ENCODE measurements at places on chromosomes 5 and 9. TPM values are rescaled to one million over a fixed set of nuclear protein-coding genes. Genes with fewer than 3 reads are reported as not detected.

Gene PPP2R2B
- 0.25 TPM for total RNA-seq

Gene LCN2
- total RNA-seq: not detected

Gene TICAM2
- total RNA-seq: 3.1 TPM

Gene SPATA31D4
- total RNA-seq: not detected

Gene BAAT
- not detected for total RNA-seq

Gene CCDC183
- total RNA-seq: 1.3 TPM

Gene CAMSAP1
- 26.3 TPM for total RNA-seq

Gene MVB12B
- total RNA-seq: 8.2 TPM

DNA sequence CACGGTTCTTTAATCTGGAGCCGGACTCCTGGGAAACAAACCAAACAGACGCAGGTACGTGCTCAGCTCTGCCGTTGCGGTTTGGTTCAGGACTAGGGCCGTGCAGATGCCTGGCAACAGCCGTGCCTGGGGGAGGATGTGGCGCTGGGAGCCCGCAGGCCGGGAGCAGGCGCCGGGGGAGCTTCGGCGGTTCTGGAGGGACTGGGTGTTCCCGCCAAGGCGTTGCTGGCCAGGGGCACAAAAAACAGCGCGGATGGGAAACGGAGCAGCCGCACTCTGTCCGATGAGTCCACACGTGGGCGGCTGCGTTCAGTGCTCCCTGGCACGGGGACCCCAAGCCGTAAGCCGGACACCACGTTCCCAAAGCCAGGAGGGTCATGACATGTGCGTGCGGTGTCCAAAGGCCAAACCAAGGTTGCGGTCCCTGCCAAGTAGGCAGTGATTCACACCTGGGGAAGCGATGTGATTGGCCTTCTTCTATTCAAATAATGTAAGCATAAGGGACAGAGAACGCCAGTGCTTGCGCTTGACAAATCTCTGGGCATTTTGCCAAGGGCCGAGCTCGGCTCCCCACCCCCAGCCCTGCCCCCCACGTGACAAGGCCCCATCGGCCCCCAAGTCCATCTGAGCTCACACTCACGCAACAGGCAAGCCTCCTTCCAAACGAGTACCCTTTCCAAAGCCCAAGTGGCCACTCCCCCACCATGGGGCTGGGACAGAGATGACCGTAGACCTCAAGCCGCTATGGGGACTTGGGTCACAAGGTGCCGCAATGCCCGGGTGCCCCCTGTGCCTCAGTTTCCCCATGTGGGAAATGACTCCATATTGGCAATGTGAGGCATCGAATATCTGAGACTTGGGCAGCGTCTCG, 49.7 kb upstream of the NKD2 start:
- DNase-seq: no peak

DNA sequence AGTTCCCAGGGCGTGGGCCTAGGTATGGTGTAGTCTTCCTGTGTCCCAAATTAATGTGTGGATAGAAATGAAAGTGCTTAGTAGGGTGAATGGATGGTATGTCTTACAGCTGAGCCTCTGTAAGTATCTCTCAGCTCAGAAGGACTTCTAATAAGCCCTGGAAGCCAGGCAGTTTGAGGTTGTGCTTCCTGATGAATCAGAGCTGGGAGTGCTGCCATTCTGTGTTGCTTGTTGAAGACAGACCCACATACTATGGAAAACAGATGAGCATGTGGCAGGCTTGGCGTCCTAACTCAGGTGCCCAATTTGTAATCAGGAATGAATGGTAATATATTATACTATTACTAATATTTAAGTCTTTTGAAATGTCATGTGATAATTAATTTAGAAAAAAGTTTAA, 69.8 kb downstream of the CMYA5 start:
- DNase-seq: no peak

DNA sequence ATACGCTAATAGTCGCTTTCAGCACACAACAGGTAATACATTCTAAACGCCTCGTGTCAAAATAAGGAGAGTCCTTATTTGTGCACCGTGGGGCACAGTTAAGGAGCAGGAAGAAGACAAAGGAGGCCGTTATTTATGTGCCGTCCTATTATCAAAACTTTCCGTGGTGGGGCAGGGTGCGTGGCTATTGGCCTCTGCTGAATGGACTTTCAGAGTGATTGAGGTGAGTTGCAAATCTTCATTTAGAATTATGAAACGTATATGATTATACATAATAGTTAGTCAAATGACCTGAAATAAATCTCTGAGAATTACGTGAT, 833 bp downstream of the C5orf24 start:
- DNase-seq: no peak

DNA sequence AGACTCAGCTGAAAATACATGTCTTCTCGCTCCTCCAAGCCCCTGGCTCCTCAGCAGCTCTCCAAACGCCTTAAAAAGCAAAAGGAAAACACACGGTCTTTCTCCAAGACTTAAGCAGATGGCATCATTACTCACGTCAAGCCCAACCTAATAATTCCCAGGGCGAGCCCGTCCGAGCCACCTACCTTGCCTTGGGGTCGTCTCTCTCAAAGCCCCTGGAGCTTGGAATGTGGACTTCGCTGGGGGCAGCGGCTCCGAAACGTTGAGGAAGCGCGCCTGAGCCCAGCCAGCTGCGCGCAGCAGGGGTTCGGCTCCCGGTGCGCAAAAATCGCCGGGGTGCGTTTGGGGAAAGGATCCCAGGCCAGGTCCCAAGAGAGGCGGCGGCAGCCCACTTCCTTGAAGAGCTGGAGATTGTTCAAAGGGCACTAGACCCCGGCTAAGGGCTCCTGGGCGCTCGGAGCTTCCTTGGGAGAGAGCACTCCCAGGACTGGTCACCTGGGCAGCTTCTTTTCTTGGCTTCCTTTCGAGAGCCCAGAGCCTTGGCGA, 395 bp downstream of the DRD1 start:
- no peak for DNase-seq

- DNase-seq: no peak
Measured at GRCh38 chr5:35312267-35312666, 82.0 kb upstream of the PRLR start.

DNA sequence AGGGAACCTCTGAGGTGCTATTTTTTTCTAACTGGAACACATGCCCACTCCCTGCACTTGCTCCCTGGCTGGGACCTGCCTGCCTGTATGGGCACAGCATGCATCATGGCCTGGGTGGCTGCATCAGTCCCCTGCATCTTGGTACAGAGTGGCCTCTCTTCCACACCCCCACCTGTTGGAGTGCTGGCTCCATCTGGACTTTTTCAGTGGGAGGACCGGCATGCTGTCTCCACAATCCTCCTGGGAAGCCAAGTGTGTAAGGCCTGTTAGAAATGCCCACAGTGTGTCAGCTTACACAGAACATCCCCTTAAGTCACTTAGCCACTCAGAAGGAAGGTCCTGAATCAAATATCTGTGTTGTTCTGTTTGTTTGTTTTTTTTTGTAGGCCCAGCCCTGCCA, 102.9 kb downstream of the MARCHF3 start:
- no peak for DNase-seq

DNA sequence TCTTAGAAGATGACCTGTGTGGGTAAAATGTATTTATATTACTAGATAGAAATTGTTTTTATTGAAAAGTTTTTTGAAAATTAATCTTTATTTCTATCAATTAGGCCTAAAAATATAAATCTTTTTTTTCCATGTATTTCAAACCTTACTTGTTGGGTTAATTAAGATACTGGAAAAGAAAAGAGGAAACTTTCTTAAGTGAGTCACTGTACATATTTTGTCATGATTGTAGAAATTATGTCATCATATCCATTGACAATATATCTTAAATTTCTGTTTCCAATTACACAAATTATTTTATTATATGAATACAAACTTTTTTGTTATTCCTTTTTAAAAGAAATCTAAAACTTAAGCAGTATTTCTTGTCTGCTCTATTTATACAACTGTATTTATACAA, 53.1 kb downstream of the RETREG1 start:
- DNase-seq: no peak

DNA sequence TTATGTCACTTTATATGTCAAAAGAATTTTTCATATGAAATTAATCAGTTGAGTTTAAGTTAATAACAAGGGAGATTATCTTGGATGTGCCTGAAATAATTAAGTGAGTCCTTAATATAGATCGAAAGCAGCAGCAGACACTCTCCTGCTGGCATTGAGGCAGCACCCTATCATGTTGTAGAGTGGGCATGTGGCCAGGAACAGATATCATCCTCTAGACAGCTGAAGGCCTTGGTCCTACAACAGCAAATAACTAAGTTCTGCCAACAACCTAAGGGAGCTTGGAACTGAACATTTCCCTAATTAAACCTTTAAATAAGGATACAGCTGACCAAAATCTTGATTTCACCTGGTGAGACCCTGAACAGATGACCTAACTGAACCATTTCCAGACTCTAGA, 25.8 kb upstream of the UGT3A1 start:
- DNase-seq: no peak

- no peak for DNase-seq
Measured at GRCh38 chr5:3393920-3394597, 201.6 kb upstream of the IRX1 start.

DNA sequence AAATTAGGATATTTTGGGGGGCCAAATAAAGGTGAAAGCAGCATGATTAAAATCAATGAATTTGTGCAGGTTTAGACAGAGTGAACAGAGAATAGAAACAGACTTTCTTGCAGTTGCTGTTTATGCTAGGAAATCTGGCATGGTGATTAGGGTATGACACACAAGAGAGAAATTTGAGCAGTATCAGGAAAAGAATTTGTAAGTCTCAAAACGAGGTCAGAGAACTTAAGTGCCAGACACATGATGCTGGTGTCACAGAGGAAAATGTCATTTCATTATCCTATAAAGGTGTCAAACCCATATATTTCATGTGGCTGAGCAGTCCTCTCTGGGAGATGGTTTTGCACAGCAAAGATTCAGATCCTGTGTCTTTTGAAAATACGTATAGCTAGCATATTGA, 15.7 kb downstream of the LVRN start:
- DNase-seq: no peak

DNA sequence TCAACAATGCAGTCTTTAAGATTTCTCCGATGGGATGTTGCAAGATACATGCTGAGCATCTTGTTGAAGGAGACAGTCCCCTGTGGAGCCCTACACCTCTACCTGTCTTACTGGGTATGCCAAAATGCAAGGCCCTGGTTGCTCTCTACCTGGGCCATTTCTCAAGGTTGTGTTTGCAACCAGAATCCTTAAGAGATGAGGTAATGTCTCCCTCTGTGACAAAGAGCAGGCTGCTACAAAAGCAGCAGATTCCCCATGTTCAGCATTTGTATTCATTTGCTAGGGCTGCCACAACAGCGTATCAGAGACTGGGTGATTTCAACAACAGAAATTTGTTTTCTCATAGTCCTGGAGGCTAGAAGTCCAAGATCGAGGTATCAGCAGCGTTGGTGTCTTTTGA, 138.4 kb upstream of the RPS23 start:
- no peak for DNase-seq

- DNase-seq: peak; percentile 85
Measured at GRCh38 chr5:134526483-134527155, 1.1 kb downstream of the JADE2 start.

GRCh38 chr5:179152144-179152895, 92.1 kb downstream of the ZNF354C start:
- no peak for DNase-seq

GRCh38 chr5:124956471-124957029, 210.1 kb upstream of the ZNF608 start:
- DNase-seq: no peak

- no peak for DNase-seq
Measured at GRCh38 chr5:169591636-169592035, 8.1 kb downstream of the SPDL1 start.

- DNase-seq: no peak
Measured at GRCh38 chr5:2738700-2739359, 12.6 kb downstream of the IRX2 start.

GRCh38 chr9:33265211-33265865, 489 bp downstream of the CHMP5 start:
- DNase-seq: no peak

- no peak for DNase-seq
Measured at GRCh38 chr5:174101195-174101730, 55.8 kb downstream of the NSG2 start.

DNA sequence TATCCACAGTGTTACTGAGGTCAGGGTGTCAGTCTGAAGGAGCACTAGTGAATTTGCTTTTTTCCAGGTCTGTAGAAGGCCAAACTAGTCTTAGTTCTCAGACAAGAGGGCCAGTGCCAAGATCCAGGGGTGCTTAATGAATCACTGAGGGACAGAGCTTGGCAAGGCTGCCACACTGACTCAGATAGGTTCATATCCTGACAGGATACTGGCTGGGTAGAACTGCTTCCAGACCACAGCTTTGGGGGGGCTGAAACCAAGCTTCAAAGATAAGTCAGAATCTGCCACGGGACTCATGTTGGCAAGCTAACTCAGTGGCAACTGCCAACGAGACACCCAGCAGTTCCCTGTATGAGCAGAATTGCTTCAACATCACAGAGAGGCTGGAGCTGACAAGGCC, 1125.4 kb downstream of the EFNA5 start:
- DNase-seq: no peak

DNA sequence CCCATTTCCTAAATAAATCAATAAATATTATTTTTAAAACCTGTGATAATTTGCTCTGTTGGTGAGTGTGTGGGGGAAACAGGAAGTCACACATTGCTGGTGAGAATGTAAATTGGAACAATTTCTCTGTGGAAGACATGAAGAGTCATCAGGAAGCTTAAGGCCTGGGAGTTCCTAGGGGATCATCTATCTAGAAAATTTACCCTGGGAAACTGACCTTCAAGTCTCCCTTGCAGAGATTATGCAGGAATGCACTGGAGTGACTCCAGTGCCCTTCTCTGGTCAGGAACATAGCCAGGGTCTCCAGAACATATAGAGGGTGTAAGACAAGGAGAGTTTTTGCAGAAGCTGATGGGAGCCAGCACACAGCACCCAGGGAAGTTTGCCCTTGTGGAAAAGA, 13.0 kb upstream of the GCNT1 start:
- no peak for DNase-seq

- peak; percentile 5 for DNase-seq
Measured at GRCh38 chr5:530001-530955, 6.0 kb upstream of the SLC9A3 start.

DNA sequence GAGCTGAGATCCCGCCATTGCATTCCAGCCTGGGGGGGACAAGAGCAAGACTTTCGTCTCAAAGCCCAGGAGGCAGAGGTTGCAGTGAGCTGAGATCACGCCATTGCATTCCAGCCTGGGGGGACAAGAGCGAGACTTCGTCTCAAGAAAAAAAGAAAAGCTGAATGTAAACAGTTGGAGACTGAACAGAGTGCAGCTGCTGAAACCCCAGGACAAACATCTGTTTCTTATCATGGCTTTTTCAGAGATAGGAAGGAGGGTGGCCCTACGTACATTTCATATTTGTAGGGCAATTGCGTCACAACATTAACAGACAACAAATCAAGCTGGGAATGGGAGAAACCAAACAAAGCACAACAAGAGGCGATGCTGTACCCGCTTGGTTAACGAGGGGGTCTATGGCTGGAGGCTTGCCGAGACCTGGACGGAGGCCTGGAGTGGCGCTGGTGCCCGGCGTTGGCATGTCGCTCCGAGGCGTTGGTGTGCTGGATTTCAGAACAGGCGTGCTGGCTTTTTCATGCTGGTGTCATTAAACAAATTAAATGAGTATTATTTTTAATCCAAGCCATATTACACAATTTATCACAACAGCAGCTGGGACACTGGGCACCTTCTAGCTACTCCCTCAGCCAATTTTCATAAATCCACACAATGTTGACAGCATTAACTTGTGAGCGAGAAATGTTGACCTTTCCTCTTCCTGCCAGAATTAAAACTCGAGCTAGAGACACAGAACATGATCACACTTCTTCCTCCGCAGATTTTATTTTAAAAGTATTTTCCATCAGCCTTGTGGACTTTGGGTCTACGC, 76.1 kb downstream of the TLE1 start:
- DNase-seq: peak; percentile 66
